ENCODE measurements at places on chromosomes 3 and 15. TPM values are rescaled to one million over a fixed set of nuclear protein-coding genes. Genes with fewer than 3 reads are reported as not detected.

Gene TMEM207
- not detected for total RNA-seq

Gene FEZF2
- total RNA-seq, result not detected

Gene SPG11
- total RNA-seq, result 61.6 TPM

Gene RTP3
- total RNA-seq, result not detected

Gene UQCRC1
- total RNA-seq, result 268 TPM

Gene CFAP20DC
- total RNA-seq, result 9.5 TPM
